Inflammatory macrophage treated with lipopolysaccharide for 4 hours (primary cell): ENCODE measurements at places on chromosomes 2 and 18.
A peak's percentile ranks its signal among the peaks of the same experiment; 100 is the strongest.

- no peak for DNase-seq
Measured at GRCh38 chr2:231957913-231958763, 3.4 kb upstream of the DIS3L2 start.

GRCh38 chr2:27989149-27989548 is 98.6 kb downstream of the BABAM2 start:
- no peak for DNase-seq

DNA sequence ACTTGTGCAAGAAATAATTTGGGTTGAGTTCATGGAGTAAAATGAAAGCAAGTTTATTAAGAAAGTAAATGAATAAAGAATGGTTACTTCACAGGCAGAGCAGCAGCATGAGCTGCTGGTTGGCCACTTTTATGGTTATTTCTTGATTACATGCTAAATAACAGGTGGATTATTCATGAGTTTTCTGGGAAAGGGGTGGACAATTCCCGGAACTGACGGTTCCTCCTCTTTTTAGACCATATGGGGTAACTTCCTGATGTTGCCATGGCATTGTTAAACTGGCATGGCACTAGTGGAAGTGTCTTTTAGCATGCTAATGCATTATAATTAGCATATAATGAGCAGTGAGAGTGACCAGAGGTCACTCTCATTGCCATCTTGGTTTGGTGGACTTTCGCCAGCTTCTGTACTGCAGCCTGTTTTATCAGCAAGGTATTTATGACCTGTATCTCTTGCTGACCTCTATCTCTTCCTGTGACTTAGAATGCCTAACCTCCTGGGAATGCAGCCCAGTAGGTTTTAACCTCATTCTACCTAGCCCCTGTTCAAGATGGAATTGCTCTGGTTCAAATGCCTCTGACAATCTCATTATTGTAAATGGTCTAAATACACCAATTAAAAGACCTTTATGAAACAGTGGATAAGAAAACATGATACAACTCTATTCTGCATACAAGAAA is 114.1 kb upstream of the FIGN start:
- DNase-seq, result no peak

- DNase-seq, result no peak
Measured at GRCh38 chr2:214604861-214605260, 194.0 kb downstream of the VWC2L start.

DNA sequence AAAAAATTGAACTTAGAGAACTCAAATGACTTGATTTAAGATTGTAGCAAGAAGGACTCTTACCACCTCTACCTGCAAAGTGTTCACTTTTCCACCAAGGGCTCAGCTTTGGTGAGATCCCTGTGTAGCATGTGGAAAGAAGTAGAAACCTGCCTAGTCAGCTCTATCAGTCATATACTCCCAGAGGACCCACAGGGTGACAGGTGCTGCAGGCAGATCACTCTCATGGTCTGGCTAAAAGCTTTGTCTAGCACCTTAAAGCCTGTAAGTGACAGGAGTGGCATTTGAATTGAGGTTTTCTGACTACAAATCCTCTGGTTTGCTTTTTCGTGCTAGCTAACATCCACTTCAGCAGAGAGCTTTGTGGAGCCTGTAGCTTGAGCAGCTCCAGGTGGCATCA is 18.7 kb upstream of the NEMP2 start:
- DNase-seq, result no peak

DNA sequence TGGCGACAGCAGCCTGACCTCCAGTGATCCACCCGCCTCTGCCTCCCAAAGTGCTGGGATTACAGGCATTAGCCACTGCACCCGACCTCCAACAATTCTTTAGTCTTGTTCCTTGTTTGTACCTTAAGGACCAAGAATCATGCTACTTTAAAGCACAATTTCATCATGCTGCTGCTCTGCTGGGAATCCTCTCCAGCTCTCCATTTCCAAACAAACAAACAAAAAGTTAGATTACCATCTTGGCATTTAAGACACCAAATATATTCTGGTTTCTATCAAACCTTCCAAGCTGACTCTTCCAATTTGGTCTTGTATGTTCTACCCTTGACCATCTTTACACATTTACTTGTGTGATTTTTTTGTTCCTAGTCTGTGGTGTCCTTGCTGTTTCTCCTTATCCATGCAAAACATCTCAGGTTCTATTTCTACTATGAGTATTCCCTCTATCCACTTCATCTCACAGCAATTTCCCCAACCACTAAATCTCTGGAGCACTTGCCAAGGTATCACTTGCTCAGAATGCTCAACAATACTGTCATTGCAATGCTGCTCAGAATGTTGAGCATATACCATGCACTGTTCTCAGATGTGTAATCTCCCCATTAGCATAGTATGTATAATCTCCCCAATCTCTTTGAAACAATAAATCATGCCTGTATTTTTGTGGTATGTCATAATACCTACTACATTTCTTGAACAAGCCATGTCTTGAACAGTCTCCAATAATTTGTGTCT is 73.2 kb upstream of the GALNT5 start:
- DNase-seq, result no peak

- DNase-seq, result peak; percentile 63
Measured at GRCh38 chr2:184890311-184890710, 292.0 kb downstream of the ZNF804A start.

GRCh38 chr2:215359576-215359922 is 47.7 kb downstream of the ATIC start:
- no peak for DNase-seq

GRCh38 chr2:40488101-40488601 is 36.3 kb upstream of the SLC8A1 start:
- peak; percentile 60 for DNase-seq

- no peak for DNase-seq
Measured at GRCh38 chr2:236895497-236895896, 190.2 kb upstream of the COPS8 start.

- DNase-seq, result no peak
Measured at GRCh38 chr2:160719116-160719515, 225.5 kb upstream of the RBMS1 start.

DNA sequence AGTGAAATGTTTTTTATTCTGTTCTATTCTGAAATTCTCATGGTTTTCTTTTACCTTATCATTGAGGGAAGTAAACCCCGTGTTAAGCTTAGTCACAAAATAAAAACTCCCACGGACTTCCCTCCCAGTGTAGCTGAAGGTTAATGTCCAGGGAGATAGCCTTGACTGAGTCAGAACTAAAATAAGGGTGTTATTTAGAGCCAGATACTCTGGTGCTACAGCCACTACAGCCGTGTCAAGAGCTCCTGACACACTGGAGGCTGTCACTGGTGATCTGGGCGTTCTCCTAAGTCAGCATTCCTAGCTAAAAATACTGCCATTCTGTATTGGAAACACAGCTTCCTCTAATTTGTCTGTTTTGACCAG is 82.0 kb upstream of the RANBP2 start:
- DNase-seq, result peak; percentile 99

- no peak for DNase-seq
Measured at GRCh38 chr2:6994536-6995128, 77.4 kb downstream of the RNF144A start.

GRCh38 chr18:48913775-48914174 is 37.0 kb downstream of the SMAD7 start:
- DNase-seq, result no peak

DNA sequence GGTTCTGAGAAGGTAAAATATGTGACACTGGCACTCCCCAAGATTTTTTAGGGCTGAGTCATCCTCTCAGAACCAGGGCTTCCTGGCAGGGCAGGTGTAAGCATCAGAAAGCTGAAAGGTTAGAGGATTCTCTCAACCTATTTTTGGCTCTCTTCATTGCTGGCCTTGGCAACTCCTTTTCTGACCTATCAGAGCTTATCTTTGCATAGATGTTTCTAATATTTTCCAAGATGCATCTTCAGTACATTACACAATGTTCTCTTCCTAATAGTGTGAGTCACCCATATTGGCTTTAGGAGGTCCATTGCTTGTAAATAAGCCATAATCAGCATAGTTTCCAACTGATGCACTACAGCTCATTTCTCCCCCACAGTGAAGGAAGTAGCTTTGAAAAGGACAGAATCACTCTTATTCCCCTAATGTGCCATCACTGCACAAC is 2008.4 kb upstream of the PIK3C3 start:
- no peak for DNase-seq

GRCh38 chr2:207724113-207724512 is 12.7 kb downstream of the CCNYL1 start:
- DNase-seq, result no peak

GRCh38 chr2:119519057-119519408 is 5.2 kb downstream of the SCTR start:
- no peak for DNase-seq

- DNase-seq, result no peak
Measured at GRCh38 chr2:12076810-12077209, 330.4 kb downstream of the LPIN1 start.

DNA sequence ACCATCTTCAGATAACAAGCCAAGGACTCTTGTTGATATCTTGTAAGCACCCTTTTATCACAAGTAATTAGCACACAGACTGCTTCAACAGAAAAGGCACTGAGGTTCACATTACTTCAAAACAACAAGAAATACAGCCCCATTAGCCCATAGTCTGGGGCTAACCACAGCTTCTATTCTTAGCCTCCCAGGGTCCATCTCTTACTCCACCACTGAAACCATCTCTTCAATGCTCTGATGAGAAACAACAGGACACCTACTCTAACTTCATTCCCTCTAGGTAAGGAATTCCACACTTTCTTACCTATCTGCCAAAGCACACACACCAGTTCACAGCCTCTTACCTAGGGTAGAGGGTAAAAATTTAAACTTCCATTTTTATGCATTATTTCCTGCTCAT is 26.4 kb upstream of the CYTIP start:
- DNase-seq, result no peak

GRCh38 chr2:186108470-186108869 is 369.9 kb downstream of the FSIP2 start:
- no peak for DNase-seq

DNA sequence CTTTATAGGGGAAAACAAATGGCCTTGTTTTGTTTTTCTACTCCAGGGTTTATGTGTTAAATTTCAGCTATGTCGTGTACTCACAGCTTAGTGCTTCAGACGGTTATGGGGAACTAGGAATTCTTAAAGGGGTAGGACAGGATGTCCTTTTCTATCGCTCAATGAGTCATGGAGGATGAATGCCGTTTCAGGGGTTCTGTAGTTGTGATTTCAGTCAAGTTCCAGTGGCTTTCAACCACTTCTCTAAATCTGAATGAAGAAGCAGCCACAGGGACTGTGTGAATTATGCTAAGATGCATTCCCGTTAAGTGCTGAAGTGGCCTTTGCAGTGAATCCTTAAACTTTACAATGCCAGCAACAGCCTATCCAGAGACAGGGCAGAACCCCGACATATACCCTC is 1231.7 kb upstream of the ZEB2 start:
- DNase-seq, result peak; percentile 94

DNA sequence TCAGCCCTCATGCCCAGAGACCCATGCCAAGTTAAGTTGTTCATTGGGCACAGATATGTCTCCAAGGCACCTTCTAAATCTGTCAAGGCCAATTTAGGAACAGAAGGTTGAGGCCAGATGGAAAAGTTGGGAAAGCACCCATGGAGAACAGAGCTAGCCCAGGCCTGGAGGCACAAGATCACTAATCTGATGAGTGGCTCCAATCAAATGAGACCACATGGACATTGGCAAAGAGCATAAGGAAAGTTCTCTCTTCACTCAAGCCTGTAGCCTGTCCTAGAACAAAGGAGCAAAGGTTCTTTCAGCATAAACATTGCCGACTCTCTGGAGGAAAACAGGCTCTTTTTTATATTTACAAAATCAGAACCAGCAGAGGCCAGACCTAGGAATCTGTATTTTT is 154.8 kb downstream of the RNF152 start:
- peak; percentile 15 for DNase-seq

GRCh38 chr2:132424526-132425121 is 8.0 kb downstream of the GPR39 start:
- no peak for DNase-seq

DNA sequence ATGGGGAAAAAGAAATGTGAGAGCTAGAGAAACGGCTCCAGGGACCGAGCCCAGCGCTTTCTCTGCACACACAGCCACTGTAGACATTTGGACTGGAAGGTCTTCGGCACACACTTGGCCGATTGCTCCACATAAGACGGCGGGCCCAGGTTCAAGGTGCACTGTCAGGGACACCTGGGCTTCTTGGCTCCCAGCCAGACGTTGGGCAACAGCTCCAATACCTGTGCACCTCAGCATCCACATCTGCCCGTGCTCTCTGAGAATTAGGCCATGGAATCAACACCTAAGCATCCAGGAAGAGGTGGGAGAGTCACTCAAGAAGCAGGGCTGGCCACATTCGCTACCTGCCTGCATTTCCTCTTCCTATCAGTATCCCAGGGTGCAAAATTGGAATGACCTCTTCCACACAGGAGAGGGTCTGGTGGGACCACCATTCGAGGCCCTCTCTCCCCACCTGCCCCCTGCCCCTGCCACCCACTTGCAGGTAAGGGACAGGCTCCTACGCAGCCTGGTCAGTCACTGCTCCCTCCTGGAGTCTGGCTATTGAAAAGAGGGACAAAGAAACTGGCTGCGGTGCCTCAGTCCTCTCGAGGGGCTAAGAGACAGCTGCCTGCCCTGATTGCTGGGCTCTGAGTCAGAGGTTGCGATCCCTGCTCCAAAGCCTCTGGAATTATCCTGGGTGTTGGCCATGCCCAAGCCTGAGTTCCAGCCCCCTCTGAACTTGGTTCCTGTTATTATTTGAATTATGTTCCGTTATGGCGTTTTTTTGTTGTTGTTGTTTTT is 40.1 kb upstream of the TAF1B start:
- DNase-seq, result no peak

DNA sequence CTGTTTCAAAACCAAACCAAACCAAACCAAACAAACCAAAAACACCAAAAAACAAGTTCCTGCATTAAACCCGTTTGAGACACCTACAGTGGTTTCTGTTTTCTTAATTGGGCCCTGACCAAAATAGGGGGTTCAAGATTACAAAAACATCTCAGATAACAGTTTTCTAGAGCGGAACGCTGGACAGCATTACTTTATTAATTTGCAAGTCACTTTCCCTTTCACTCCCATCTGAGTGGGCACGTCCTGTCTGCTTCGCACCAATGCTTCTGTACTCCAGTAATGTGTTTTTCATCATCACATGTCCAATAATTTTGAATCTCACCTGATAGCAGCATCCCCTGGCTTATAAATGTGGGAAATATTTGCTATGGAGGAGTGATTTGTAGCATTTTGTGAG is 11.7 kb upstream of the MYO1B start:
- no peak for DNase-seq
